Adipocyte (in vitro differentiated cells): ENCODE measurements at places on chromosomes 5 and 9.

DNA sequence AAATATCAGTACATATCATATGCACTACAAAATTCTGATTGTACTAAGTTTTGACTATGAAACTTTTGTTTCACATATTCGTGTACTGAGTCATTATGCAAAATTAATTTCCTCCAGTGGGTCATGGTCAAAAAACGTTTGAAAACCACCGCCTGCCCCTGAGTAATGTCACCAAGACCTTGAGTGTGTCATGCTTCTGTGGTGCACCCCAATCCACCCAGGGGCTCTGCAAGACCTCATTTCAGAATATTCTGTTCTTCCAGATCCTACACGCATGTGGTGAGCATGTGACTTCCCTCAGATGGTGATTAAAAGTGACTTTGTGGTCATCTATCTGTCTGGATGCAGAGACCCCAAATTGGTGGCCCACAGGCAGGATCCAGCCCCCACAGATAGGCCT, 31.0 kb downstream of the ABLIM3 start:
- peak; percentile 80 for DNase-seq

GRCh38 chr9:98064623-98065392, 8.3 kb downstream of the NANS start:
- DNase-seq, result no peak

GRCh38 chr9:98045234-98046179, 11.0 kb upstream of the NANS start:
- DNase-seq, result no peak

GRCh38 chr9:35232867-35233544, 71.2 kb downstream of the UNC13B start:
- no peak for DNase-seq

DNA sequence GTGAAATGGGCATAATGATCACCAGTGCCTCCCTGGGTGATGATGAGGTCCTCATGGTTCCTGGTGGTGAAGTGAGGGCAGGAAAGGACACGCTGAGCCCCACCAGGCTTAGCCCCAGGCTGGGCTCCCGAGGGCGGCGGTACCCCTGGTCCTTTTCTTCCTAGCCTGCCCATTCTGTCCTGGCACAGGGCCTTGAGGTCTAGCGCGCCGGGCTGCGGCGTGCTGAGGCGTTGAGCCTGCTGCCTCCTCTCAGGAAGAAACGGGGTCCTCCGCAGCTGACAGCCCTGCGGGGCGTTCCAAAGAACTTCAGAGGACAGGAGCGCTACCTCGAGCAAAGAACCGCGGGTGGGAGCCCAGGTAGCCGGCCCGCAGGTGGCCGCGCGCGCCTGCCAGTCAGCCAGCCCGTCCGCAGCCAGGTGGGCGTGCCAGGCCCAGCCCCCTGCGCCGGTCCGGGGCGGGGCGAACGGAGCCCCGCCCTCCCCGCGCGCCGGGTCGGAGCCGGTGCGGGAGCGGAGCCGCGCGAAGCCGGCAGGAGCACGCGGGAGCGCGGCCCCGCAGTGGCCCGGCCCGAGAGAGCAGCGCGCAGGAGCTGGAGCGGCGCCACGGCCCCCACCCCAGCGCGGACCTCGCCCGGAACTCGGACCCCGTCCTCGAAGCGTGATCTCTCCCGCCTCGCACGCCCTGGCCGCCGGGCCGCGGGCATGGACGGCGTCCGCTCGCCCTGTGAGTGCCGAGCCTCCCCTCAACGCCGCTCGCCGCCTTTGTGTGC, at the start of gene WNK2:
Gene WNK2 (plus strand): TSS at position 477 of the 769 bp plus-strand sequence. CDS start 791 bp downstream, outside the sequence.
- no peak for DNase-seq

DNA sequence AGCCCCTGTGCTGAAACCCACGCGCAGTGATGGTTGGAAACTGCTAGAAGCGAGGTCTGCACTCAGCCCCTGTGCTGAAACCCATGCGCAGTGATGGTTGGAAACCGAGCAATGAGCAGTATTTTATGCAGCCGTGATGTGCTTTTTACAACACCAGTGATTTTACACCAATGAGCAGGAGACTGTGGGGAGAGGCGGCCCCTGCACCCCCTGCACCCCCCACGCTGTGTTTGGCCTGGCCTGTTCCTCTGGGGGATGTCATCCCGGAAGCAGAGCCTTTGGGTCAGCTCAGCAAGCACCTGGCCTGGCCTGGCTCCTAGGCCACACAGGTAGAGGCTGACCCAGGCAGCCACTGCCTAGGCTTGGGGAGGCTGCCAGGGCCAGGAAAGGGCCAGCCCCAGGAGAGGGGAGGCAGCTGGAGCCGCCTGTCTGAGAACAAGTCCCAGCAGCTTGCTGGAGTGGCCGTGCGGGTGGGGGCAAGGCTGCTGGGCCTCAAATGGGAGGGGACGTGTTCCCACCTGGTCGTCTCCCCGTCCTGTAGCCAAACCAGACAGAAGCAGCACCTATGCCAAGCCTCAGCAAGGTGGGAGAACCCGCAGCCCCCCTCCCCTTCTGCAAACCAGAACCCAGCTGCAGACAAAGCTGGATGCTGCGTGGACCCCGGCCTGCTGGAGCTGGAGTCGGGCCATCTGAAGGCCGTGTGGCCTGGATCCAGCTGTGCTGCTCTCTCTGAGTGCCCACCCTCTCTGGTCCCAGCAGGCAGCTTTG, 46.8 kb downstream of the DBH start:
- no peak for DNase-seq

- DNase-seq, result peak; percentile 89
Observed at GRCh38 chr5:130135506-130135905, 231.2 kb downstream of the CHSY3 start.

- no peak for DNase-seq
Observed at GRCh38 chr9:27352457-27353165, 55.7 kb upstream of the EQTN start.

GRCh38 chr9:68998812-68999211, 15.1 kb downstream of the PRKACG start:
- DNase-seq, result no peak

- no peak for DNase-seq
Observed at GRCh38 chr5:139549162-139549894, 11.8 kb upstream of the UBE2D2 start.

DNA sequence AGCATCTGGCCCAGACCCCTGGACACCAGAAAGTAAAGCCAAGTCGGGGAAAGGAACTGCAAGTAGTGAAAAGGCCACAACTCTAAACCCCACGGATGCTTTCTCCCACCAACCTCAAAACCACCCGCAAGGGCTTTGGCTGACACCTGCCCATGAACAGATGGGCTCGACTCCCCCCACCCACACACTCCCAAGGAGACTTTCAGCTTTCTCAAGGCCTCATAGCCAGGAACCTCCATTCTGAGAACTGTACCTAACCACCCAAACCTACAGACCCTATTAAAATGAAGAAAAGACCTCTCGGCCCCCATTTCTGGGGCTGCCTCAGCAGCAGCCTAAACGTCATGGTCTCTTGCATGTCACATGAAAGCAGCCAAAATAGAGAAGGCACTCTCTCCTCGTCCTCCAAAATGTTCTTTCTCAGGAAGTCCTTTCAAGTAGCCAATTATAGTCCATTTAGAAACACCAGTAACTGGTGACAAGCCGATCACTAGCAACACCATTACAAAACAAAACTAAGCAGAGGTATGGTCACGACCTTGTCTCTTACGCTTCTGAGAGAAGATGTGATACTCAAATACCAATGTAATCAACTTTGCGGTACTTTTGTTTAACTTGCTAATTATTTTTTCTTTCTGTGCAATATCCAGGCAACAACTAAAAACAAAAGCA, 2.9 kb downstream of the B4GALT1 start:
- no peak for DNase-seq

DNA sequence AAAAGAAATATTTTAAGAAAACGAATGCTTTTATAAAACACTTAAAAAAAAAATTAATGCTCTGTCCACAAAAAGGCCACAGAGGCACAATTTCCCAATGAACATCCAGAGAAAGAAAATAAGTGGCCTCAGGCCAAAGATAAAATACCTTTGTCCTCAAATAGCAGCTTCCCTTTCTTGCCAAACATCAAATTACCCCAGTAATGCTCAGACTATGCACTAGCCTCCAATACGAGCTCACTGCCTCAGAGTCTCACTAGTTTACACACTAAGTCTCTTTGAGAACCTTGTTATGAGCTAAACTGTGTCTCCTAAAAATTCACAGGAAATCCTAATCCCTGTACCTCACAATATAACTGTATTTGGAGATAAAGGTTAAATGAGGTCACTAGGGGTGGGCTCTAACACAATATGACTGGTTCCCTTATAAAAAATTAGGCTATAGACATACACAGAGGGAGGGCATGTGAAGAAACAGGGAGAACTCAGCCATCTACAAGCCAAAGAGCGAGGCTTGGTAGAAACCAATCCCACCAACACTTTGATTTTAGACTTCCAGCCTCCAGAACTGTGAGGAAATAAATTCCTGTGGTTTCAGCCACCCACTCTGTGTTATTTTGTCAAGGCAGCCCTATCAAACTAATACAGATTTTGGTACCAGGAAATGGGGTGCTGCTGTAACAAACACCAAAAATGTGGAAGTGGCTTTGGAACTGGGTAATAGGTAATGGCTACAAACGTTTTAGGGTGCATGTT, 4.4 kb downstream of the MPDZ start:
- peak; percentile 82 for DNase-seq

DNA sequence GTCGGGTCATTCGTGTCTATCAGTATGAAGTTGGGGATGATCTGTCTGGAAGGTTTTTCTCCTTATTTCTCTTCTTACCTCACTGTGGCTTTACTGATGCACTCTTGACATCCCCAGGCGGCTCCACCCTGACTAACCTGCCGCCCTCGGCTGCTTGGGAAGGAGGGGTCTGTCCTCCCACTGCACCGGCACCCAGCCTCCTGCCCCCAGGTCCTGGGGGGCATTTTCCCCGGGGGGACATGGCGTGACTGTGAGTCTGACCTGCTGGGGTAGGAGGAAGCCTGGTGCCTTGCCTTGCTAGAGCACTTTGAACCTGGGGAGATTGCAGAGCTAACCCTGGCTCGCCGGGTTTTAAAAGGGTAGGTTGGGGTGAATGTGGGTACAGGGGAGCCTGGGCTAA, 27.5 kb downstream of the DYNC2I2 start:
- DNase-seq, result no peak

DNA sequence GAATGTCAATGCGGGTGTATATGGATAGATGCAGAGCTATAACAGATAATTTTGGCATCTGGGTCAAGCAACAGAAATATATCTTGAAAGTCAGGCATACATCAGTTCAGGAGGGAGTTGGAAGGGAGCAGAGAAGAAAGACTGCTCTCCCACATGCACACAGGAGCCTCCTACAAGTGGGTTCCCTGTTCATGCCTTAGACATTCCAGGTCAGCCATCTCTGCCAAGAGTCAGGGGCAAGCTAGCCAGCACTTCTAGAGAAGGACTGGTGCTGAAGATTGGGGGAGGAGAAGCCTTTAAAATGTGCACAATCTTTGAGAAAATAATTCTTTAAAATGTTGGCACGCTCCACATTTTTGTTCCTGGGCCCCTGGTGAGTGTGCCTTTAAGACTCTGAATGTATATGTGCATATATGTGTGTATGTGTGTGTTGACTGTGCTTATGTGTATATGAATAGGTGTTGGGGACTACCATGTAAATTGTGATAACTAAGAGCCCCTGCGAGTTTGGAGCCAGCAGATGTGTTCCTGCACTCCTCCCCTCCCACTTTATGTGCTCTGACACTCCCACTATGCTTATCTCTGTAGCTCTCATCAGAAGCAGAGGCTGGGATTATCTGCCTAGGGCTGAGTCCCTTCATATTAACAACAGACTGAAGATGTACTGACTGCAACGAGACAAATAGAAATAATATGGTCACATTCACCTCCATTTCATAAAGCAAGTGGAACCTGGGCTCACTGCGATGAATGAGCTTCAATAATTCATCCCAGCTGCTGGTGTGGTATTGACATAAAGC, 21.5 kb upstream of the DELE1 start:
- no peak for DNase-seq

- peak; percentile 66 for DNase-seq
Observed at GRCh38 chr5:57277085-57277484, 103.2 kb downstream of the GPBP1 start.

- DNase-seq, result peak; percentile 70
Observed at GRCh38 chr5:153513156-153513555, 22.7 kb downstream of the GRIA1 start.

DNA sequence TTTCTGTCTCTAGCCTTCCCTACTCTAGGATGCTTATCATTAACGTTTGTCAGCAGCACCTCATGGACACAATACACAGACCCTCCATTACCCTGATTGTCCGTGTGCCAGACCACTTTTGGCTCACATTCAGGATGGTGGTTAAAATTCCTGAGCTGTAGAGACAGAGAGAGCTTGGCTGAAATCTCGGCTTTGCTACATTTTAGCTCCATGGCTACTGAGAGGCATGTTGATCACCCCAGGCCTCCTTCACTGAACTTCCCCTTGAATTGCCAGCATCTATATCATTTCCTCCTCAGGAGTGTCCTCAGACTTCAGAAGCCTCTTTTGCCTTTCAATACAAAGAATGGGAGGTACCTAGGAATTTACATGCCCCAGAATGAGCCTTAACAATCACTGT, 104.7 kb upstream of the ISL1 start:
- no peak for DNase-seq

- DNase-seq, result no peak
Observed at GRCh38 chr9:133146746-133147411, 16.8 kb downstream of the GBGT1 start.

DNA sequence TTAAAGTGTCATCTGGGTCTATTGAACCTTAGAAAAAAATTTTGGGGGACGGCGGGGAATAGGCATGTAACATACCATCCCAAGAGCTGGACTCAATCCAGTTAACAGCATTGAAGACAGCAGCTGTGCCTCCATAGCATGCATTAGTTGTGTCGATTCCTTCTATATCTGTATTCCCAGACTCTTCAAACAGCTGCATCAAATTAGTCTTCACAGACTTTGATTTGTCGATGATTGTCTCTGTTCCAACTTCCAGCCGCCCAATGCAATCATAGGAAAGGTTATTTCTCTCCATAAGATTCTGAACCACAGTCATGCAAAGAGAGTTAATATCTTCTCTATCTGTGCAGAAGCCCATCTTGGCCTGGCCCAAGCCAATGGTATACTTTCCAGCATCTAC, 14.8 kb downstream of the HMGCS1 start:
- DNase-seq, result no peak

GRCh38 chr5:135843571-135844337, 9.3 kb downstream of the SLC25A48 start:
- no peak for DNase-seq

DNA sequence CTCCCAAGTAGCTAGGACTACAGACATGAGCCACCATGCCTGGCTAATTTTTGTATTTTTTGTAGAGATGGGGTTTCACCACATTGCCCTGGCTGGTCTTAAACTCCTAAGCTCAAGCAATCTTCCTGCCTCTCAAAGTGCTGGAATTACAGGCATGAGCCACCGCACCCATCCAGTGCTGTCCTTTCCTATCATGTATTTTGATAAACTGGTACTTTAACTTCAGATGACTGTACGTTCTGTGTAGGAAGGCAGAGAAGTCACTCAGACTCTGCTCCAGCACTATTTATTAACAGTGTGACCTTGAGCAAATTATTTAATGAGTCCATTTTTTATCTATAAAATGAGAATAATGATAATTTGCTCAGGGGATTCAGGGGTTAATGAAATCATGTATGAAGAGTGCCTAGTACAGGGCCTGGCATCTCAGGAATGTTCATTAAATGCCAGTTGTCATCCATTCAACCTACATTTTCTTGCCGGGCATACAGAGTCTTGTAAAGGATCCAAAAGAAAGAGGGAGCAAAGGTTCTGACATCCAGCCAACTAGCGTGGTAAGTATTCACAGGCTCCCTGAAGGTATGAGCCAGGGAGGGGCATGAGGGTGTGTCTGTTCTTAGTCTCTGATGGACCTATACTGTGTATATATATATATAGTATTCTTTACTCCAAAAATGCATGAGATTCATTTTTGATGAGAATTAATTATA, 201.9 kb downstream of the PBX3 start:
- peak; percentile 8 for DNase-seq

- no peak for DNase-seq
Observed at GRCh38 chr9:129633207-129633606, 7.2 kb downstream of the NTMT1 start.
